ENCODE measurements at places on chromosomes 3 and 15. TPM values are rescaled to one million over a fixed set of nuclear protein-coding genes. Genes with fewer than 3 reads are reported as not detected.

GRCh38 chr3:165518346-165518745, 318.9 kb downstream of the BCHE start:
- no peaks in the 10 kb centered on the region for H3K4me1 ChIP-seq
- no peaks in the 10 kb centered on the region for H3K36me3 ChIP-seq
- H3K27me3 ChIP-seq = no peaks in the 10 kb centered on the region
- H3K4me3 ChIP-seq = no peak overlapping the region

DNA sequence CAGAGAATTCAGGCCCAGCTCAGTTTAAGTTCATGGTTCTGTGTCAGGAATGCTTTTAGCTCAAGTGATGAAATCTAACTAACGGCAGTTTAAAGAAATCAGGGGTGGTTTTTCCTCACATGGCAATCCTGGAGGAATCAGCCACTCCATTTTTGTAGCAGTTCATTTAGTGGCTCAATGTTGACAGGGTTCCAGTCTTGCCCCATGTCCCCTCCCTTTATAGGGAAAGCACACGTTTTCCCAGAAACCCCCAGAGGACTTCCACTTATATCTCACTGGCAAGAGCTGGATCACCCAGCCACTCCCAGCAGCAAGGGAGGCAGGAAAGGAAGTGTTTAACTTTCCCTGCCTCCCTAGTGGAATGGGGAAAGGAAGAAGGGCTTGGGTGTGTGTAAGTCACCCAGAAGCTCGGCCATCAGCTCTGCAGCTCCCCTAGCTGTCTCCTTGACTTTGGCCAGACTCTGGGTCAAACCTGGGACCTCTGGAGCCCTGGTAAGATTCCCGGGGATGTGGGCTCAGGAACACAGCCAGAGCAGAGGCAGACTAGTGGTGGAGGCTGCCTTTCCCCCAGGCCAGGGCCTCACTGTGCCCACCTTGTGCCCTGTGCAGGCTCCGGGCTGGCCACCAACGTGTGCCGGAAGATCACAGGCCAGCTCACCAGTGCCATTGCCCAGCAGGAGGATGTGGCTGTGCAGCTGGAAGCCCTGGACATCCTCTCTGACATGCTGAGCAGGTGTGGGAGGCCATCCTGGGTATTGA, 11.3 kb downstream of the CAND2 start:
- no peak overlapping the region for H3K4me3 ChIP-seq
- no peak overlapping the region for H3K27ac ChIP-seq
- no peak for DNase-seq
- peaks cover 13% of the 10 kb centered on the region for H3K4me1 ChIP-seq

- peaks cover 15% of the 10 kb centered on the region for H3K4me1 ChIP-seq
- peak overlapping the region; percentile 89 for H3K4me3 ChIP-seq
- no peaks in the 10 kb centered on the region for H3K27me3 ChIP-seq
- no peaks in the 10 kb centered on the region for H3K36me3 ChIP-seq
Measured at GRCh38 chr3:51538115-51538458, 432 bp upstream of the RAD54L2 start.

DNA sequence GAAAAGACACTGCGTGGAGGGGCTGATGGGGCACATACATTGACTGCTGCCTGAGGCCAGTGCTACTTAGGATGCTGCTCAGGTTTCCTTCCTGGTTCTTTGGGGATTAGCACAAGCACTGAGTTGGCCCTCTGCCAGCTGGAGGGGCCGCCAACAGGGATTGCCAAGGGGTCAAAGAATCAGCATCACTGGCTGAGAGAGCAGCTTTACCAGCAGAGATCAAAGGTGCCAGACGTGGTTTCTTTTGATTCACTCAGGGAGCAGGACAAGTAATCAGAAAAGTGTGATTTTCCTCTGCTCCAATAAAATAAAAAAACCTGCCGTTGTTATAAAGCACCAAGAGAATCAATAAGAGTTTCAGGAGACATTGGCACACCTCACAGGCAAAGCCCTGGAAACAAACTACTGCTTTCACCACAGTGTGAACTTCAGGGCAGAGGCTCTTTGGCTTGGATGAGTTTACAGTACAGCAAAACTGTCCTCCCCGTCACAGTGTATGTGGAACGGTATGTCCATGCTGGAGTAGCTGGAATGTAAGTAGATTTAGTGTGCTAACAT, 45.8 kb upstream of the FSIP1 start:
- no peaks in the 10 kb centered on the region for H3K27me3 ChIP-seq
- peak overlapping the region; percentile 61 for H3K27ac ChIP-seq
- H3K4me1 ChIP-seq = peaks cover 46% of the 10 kb centered on the region
- DNase-seq = no peak
- peaks cover 16% of the 10 kb centered on the region for H3K36me3 ChIP-seq
- no peak overlapping the region for H3K4me3 ChIP-seq

DNA sequence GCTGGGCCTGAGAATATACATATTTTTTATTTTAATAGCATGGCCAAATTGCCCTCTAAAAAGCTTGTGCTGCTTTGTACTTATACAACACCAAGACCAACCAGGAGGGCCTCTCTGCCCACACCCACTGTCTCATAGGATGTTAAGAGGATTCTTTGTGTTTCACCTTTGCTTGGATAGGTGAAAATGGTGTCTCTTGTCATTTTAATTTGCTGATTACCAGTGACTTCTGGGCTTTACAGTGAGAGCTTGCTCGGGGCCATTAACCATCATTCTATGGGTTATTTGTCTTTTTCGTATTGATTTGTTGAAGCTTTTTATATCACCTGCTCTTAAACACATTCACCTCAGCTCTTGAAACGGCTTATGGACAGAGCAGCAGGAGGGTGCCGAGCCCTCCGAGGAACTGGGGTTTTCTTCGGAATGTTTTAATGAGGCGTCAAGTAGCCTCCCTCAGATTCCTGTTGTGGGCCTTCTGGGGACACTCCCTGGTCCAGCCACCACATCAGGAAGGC, 10.5 kb downstream of the PTH1R start:
- peaks cover 94% of the 10 kb centered on the region for H3K27me3 ChIP-seq
- H3K4me3 ChIP-seq = peak overlapping the region; percentile 20
- no peaks in the 10 kb centered on the region for H3K36me3 ChIP-seq
- no peak for DNase-seq
- peaks cover 44% of the 10 kb centered on the region for H3K4me1 ChIP-seq

GRCh38 chr3:194046995-194047645, 88.8 kb upstream of the HES1 start:
- H3K4me3 ChIP-seq = no peak overlapping the region
- no peak for DNase-seq
- peaks cover 2% of the 10 kb centered on the region for H3K4me1 ChIP-seq

DNA sequence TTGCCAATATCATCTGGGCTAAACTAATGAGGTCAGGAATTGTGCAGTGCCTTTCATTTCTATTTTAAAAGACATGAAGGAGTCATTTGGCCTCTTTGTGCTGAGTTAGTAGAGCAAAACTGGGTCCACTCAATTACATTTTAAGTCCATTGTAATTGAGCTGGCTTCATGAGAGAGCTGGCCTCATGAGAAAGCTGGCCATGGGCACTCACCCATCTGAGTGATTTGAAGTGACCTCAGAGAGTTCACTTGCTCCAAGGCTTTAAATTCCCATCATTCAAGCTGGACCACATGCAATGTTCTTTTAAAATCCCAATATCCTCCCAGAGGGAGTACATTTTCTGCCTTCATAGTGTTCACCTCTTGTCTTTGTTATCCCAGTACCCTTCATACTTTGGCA, 335.9 kb upstream of the WNT5A start:
- no peak for DNase-seq
- no peaks in the 10 kb centered on the region for H3K4me1 ChIP-seq
- H3K27ac ChIP-seq = no peak overlapping the region
- no peaks in the 10 kb centered on the region for H3K27me3 ChIP-seq

DNA sequence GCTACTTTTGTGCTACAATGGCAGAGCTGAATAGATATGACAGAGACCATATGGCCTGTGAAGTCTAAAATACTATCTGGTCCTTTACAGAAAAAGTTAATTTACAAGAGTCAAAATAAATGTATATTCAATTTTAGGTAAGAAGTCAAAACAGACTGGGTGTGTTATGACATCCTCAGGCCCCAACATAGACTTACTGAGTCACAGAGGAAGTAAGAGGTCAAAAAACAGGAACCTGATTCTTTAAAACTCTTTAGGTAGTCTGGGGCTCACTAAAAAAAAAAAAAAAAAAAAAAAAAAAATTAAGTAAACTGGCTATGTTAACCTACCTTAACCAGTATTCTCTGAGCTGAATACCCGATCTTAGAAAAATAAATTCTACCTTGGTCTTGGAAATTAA, 13.1 kb downstream of the DNAAF4 start:
- no peak overlapping the region for H3K4me3 ChIP-seq
- DNase-seq = no peak
- no peaks in the 10 kb centered on the region for H3K27me3 ChIP-seq
- peaks cover 5% of the 10 kb centered on the region for H3K4me1 ChIP-seq
- H3K27ac ChIP-seq = no peak overlapping the region

- no peak for DNase-seq
- no peak overlapping the region for H3K4me3 ChIP-seq
- peaks cover 48% of the 10 kb centered on the region for H3K36me3 ChIP-seq
- H3K4me1 ChIP-seq = no peaks in the 10 kb centered on the region
- peak overlapping the region; percentile 54 for H3K27ac ChIP-seq
Measured at GRCh38 chr15:72584006-72584405, 70.5 kb upstream of the GOLGA6B start.

DNA sequence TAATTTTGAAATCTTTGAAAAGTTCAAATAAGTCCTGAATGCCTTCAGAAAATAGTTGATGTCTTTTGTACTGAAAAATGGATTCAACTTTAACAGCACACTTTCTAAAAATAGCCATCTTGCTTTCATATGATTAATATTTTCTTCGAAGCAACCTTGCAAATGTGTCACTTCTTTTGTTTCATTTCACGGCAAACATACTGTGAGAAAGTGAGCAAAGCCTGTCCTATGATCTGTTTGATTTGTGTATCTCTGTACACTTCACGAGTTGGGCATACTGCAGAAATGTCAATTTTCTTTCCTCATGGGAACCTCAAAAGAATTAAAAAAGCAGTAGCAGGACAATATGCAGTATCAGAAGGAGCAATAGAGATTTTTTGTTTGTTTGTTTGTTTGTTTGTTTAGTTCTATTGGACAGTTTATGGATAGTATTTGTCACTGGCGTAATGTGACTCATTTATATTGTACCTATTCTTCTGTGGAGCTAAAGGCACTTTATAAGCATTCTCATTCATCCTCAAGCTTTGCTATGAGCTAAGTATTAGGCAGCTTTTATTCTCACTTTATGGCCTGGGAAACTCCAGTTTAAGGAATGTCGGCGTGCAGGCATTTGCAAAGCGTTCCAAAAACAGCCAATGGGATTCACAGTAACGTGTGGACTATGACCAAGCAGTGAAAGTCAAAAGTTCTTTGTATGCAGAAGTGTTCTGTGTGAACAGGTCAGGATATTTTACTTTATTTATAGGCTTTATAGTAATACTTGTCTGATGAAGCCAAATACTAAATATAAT, 572.0 kb downstream of the NAALADL2 start:
- DNase-seq = no peak
- H3K4me3 ChIP-seq = no peak overlapping the region
- H3K4me1 ChIP-seq = no peaks in the 10 kb centered on the region
- H3K27me3 ChIP-seq = no peaks in the 10 kb centered on the region
- H3K36me3 ChIP-seq = no peaks in the 10 kb centered on the region

DNA sequence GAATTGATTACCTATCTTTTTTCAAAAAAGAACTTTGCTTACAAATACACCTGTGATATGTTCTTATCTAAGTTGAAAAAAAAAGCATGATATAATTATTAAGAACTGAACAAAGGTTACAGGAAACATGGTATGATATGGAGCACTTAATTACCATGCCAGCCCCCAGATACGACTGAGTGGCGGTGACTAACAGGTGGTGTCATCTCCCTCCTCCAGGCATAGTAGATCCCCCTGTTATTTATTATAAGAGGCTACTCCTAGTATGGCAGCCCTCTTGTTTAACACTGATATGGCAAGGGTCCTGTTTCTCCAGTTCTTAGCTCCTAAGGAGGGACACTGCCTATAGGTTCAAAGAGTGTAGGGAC, 31.0 kb upstream of the TM4SF4 start:
- H3K4me1 ChIP-seq = 0 out of 2 replicates have a peak, but pooled peaks cover 3% of the 10 kb centered on the region
- no peaks in the 10 kb centered on the region for H3K27me3 ChIP-seq
- DNase-seq = no peak
- H3K4me3 ChIP-seq = no peak overlapping the region

- DNase-seq = no peak
- no peaks in the 10 kb centered on the region for H3K4me1 ChIP-seq
- no peaks in the 10 kb centered on the region for H3K27me3 ChIP-seq
Measured at GRCh38 chr15:81516012-81516411, 142.0 kb upstream of the TMC3 start.

GRCh38 chr3:11601446-11602238, 42.1 kb downstream of the VGLL4 start:
- H3K4me1 ChIP-seq = peaks cover 61% of the 10 kb centered on the region
- peaks cover 31% of the 10 kb centered on the region for H3K36me3 ChIP-seq
- DNase-seq = no peak
- no peaks in the 10 kb centered on the region for H3K27me3 ChIP-seq

DNA sequence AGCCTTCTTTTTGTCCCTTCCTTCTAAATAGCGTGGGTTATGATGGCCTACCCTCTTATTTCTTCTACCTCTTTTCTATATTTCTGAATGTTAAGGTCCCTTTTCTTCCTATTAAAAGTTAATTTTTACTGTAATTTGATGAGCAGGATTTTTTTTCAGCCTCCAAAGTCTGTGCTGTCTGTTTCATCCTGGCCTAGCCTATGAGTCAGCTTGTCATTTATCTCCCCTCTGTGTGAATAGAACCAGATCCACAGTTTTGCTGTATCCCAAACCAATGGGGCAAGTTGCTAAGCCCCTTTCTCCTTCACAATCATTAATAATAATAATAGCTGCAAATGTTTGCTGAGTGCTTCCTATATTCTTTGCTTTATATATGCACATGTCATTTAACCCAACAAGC, 18.1 kb upstream of the C3orf38 start:
- DNase-seq = no peak
- H3K27ac ChIP-seq = no peak overlapping the region
- H3K4me1 ChIP-seq = peaks cover 3% of the 10 kb centered on the region
- H3K4me3 ChIP-seq = no peak overlapping the region
- H3K27me3 ChIP-seq = no peaks in the 10 kb centered on the region

GRCh38 chr3:70431911-70432310, 119.5 kb upstream of the MDFIC2 start:
- peaks cover 4% of the 10 kb centered on the region for H3K36me3 ChIP-seq
- no peak overlapping the region for H3K27ac ChIP-seq
- no peak overlapping the region for H3K4me3 ChIP-seq

GRCh38 chr15:77781946-77782240, 149.2 kb upstream of the LINGO1 start:
- H3K4me3 ChIP-seq = no peak overlapping the region
- no peak overlapping the region for H3K27ac ChIP-seq
- no peaks in the 10 kb centered on the region for H3K27me3 ChIP-seq
- peaks cover 16% of the 10 kb centered on the region for H3K4me1 ChIP-seq

EPHA3 gene
- total RNA-seq = 0.32 TPM

CCDC191 gene
- total RNA-seq = 1.6 TPM

EFCAB12 gene
- 0.34 TPM for total RNA-seq

LIPC gene
- total RNA-seq = not detected

IL20RB gene
- total RNA-seq = 2.3 TPM

FBXW12 gene
- total RNA-seq = 2.0 TPM

CYP19A1 gene
- not detected for total RNA-seq

RYR3 gene
- total RNA-seq = 1.4 TPM

ALG1L2 gene
- 0.89 TPM for total RNA-seq

PIK3CA gene
- total RNA-seq = 10.1 TPM

ABHD6 gene
- 6.3 TPM for total RNA-seq

ACAD9 gene
- total RNA-seq = 31.8 TPM

PLCH1 gene
- total RNA-seq = 8.8 TPM

All from WTC11 (cell line).